ENCODE measurements at places on chromosomes 3 and 15. TPM values are rescaled to one million over a fixed set of nuclear protein-coding genes. Genes with fewer than 3 reads are reported as not detected.

Gene AP3B2
- 1.9 TPM for polyA plus RNA-seq

Gene GMNC
- 4.0 TPM for polyA plus RNA-seq

Gene SEMA3F
- polyA plus RNA-seq = 67.4 TPM

Gene THAP10
- polyA plus RNA-seq = 10.4 TPM

Gene LIPC
- 11.8 TPM for polyA plus RNA-seq

All from right renal cortex interstitium (tissue), 3 donors.